ENCODE measurements at places on chromosomes 3 and 15.

GRCh38 chr3:5442786-5443138 lies 255.3 kb downstream of the EDEM1 start:
- DNase-seq: no peak

GRCh38 chr3:63580151-63580550 lies 72.3 kb upstream of the SNTN start:
- DNase-seq: no peak

DNA sequence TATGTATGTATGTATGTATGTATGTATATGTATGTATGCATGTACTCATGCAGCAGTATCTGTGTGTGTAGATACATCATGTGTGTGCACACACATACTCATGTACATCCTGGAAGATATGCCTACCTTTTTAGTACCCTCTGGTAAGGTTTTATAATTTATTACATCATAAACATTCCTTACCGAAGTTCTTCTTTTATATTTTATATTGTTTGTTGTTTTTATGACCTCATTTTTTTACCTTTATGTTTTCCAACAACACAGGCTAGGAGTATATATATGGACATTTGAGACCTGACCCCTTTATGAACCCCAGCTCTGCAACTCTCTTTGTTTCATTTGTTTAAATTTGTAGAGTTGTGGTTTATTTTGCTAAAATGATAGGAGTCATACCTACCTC lies 263.5 kb downstream of the ADAMTSL3 start:
- no peak for DNase-seq

- no peak for DNase-seq
Measured at GRCh38 chr3:126746395-126747177, 42.5 kb downstream of the CHCHD6 start.

DNA sequence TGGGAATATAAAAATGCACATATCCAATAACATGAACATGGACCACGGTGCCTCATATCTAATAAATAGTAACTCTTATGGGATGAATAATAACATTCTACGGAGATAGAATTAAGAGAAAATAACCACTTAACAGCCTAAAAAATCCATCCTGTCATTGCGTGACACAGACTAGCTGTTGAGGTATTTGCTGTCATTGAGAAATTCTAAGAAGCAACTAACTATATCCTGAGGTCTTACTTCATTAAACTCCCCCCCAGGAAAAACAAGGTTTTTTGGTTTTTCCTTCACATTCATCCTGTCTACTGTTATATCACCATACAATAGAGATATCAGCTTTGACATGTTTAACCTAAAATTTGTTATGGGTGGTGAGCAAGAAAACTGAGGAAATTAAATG lies 14.3 kb downstream of the CEP152 start:
- DNase-seq: no peak

DNA sequence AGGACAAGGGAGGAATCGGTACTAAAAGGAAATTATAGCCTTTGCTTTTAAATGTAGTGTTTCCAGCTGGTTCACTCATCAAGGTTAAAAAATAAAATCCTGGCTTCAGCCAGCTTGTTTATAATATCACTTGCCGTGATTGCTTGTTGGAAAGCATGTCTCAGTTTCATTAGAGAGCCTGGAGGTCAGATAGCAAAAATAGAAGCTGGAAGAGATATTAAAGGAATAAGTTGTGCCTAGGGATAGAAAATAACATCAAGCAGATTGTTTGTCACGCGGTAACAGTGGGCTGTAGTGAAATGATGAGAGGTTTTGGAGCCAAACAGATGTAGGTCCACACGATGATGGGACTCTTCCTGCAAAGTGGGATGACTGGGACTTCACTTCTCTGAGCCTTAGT lies 17.7 kb upstream of the SLMAP start:
- DNase-seq: no peak

DNA sequence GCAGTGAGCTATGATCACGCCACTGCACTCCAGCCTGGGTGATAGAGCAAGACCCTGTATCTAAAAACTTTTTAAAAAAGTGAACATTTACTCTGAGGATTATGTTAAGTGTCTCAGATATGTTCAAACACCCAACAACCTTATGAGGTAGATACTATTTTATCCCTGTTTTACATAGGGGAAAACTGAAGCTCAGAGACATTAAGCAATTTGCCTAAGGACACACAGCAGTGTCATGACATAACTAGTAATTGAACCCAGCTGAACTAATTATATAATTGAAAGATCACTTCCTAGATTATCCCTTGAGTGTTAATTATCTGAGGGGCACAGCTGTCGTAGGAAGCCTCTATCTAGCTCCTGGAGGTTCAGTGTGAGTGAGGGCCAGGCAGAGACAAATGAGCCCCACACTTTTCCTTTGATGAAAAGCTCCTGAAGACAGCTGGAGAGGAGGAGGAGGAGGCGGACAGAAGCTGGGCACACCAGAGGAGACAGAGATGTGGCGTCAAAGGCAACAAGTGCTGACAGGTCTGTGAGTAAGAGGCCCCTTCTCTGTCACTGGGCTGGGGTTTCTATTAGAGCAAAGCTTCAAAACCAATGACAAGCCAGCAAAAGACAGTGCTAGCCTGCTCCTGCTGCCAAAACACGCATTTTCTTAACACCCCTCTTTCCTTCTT lies 20.5 kb downstream of the TRH start:
- no peak for DNase-seq

DNA sequence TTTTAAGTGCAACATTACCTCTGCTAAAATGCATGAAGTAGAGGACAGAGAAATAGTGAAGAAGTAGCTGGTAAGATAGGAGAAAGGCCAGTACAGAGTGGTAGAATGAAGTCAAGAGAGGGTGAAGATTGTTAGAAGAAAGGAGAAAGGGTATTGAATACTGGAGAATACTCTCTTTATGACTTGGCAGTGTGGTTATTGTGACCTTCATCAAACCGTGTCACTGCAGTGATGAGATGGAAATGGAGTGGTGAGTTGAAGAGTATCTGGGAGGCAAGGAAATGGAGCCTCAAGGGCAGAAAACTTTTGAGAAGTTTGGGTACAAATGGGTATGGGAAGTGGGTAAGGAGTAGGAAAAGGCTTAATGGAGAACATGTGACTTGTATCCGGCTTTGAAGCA lies 24.7 kb downstream of the MINDY2 start:
- DNase-seq: no peak

DNA sequence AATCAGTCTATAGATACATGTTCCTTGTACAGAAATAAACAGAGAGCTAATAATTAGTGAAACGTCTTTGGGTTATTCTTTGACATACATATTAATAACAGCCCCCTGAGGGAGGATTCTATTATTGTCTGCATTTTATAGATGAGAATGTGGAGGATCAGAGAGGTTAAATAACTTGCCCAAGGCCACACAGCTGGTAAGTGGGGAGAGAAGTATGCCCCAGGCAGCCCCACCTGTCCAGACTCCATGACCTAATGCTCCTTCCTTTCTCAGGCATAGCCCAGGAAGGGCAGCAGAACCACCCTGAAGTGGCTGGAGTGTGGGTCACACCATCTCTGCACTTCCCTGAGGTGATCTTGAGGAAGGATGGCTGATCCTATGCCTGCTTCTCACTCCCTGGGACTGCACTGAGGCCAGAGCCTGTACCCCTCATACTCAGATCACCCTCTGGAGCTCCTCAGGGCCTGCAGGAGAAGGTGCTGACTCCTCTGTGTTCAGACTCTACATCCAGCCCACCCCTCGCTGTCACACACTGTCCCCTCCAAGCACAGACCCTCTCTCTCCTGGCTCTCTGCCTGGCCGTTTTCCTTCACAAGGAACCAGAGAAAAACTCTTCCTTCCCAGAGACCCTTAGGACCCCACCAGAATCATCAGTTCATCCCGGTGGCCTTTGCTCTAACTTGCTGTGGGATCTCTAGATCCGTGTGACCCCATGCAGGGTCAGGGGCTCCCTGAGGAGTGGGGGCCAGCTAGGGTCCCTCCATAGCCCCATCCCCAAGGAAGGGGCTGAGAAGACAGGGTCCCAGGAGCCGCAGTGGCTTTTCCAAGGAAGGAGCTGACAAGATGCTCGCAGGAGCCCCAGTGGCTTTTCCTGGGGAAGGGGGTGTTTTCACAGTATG lies 4.4 kb upstream of the HHATL start:
- DNase-seq: no peak

DNA sequence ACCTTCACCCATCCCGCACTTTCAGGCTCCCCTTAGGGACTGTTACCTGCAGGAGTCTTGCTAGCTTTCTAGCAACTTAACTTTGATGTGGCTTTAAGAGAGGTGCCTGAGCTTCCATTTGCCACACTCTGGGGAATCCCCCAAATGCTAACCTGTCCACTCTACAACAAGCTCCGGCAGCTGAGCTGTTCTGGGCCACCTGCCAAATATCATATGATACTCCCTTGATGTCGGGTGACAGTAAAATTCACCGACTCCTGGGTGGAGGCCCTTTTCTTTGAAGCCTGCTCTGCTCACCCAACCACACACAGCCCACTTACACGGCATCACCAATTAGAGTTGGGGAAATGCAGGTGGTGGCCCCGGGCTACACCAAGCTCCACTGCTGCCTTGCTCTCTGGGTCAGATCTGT lies 38.0 kb upstream of the XCR1 start:
- DNase-seq: peak; percentile 92

DNA sequence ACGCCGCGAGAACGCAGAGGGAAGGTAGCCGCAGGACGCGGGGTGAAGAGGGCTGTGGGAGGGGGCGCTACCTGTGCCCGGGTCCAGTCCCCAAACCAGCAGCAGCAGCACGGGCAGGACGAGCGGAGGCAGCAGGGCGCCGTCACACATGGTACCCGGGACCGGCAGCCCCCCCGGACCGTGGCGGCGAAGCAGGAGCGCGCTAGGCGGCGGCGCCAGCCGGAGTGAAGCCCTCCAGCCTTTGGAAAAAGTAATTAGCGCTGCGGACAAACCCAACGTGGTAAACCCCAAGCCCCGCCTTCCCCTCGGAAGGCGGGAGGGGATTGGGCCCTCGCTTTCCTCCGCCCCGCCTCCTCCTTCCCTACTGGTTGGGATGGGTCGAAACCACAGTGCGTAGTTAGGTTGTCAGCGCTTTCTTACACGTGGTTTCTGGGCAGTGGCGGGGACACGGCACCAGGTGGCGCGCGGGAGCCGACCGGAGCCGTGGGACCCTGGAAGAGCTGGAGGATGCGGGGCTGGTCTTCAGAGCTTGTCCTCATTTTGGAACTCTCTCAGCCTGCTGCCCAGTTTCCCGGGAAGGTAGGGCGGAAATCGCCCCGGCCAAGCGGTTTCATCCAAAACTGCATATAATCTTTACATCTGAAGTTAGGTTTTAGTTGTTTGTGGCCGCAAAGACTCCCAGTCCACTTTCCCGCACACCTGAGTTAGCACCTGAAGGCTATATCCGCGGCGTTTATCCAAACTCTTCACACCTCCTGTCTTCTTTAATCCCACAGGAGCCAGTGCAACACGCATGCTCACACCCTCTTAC lies at the start of gene ADAMTS17:
ADAMTS17 (minus strand) TSS at position 226 of the 811 bp plus-strand sequence; CDS start at position 150, 76 bp downstream.
- DNase-seq: peak; percentile 97

- no peak for DNase-seq
Measured at GRCh38 chr3:120130656-120131055, 36.4 kb upstream of the GSK3B start.

DNA sequence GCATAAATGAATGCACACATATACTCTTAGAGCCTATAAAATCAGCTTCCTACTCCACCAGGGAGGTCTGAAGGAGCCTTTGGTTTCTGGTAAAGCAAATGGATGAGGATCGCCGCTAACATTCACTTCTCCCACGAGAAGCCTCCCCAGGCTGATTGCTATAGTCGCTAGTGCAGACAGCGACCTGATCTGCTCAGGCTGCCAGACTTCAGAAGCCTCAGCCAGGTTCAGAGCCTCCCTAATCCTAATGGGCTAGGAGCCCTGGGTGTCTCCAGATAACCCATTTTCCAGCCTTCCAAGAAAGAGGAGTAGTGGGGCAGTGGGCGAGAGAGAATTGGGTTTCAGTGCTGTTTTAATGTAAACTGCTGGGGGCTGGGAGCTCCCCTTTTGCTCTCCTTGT lies 35.4 kb downstream of the TPM1 start:
- no peak for DNase-seq

GRCh38 chr3:27387625-27388024 lies 18.4 kb upstream of the NEK10 start:
- DNase-seq: no peak

GRCh38 chr15:47300596-47300995 lies 416.7 kb upstream of the SEMA6D start:
- no peak for DNase-seq

Measured in CD4-positive, alpha-beta memory T cell (primary cell).